CD4-positive, alpha-beta T cell treated with Interleukin-6 at 100 ng/mL for 8 hours (primary cell): ENCODE measurements at places on chromosomes 2 and 18.

DNA sequence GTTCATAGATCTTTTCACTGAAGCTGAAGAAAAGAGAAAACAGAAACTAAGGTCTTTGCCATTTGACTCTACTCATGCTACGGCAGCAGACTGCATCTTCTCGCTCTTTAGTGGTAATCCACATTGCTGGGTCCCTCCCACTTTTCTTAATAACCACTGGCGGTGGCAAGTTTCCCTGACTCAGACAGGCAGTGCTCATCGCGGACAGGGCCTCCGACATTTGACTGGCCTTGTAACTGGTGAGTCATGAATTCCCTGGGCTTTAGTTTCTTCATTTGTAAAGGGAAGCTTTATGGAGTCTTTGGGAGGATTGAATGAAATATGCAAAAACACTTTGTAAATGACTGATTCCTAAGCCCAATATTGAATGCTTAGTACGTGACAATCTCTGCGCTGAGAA is 238.2 kb upstream of the RBBP8 start:
- no peak for DNase-seq

- no peak for DNase-seq
Measured at GRCh38 chr2:62785810-62786597, 80.5 kb downstream of the EHBP1 start.

GRCh38 chr2:41716497-41716896 is 331.3 kb upstream of the PKDCC start:
- no peak for DNase-seq

GRCh38 chr2:200354833-200355751 is 48.6 kb downstream of the SPATS2L start:
- no peak for DNase-seq

GRCh38 chr2:172639823-172640222 is 83.9 kb downstream of the PDK1 start:
- no peak for DNase-seq

DNA sequence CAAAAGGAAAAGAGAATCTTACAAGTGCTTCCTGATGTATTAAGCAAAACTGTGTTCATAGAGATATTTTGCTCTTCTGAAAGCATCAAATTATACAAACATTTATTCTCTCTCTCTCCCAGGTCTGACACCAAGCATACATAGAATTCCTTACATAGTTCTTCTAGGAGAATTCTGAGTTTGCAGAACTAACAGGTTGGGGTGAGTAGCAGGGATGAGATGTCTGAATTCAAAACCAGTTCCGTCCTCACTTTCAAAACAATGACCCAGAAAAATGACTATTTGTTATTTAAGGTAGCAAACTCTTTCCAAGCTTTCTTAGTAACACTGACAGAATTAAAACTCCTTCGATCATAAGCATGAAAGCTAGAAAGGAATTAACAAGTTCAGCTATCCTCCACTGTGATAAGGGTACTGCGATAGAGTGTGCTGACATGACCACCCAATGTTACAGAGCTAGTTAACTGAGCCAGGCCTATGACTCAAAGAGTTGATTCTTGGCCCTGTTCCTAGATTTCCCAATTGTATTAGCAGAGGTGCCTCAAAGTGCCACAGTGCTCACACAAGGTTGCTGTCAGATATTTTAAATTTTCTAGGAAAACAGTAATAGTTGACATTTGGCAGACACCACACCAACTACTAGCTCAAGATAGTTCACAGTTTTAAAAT is 85.8 kb upstream of the SETBP1 start:
- DNase-seq = no peak

DNA sequence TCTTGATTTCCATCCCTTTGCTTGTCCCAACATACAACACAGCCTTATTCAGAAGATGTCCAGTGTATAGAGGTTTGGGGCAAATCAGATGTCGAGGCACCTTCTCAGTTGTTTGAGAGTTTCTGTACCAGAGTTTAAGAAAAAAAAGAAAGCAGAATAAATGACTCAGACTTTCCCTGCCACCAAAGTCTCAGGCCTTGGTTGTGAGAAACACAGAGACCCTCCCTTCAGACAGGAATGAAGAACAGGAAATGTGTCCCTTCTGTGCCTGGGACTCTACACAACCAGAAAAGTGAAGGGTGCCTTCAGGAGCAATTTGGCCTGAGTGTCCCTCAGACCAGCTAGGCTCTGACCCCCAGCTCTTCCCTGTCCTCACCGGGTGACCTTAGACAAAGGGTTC is 37.3 kb upstream of the REL start:
- DNase-seq = no peak

- DNase-seq = no peak
Measured at GRCh38 chr18:76489081-76489480, 6.0 kb downstream of the ZNF516 start.

DNA sequence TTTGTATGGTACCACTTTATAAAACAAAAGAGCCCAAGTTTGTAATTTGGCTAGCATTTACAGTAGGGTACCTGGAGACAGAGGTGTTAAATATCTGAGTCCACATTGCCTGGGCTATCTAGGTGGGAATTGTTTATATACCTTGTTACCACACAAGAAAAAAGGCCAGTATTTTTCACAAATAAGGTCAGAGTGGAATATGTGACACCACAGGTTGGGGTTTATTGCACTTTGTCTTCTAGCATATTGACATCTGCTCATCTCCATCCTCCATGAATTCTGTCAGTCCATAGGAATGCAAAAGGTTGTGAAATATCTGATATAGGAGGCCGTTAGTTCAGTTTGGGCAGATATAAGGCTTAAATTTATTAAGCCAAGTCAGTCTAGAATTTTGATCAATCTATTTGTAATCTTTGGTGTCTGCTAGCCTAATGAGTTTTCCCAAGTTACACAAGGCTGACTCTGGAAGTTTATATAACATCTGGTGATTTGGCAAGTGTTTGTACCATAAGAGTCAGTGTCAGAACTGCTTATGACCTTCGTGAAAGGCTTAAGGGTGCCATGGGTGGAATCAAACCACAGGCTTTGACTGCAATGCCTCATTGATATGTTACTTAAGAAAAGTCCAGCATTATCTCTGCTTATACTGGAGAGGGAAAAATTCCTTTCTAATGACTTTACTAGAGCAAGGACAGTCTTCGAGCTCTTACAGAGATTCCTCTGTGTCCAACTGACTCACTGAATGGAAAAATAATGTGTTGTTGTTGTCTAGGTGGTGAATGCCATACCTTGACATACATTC is 11.3 kb upstream of the DPP4 start:
- DNase-seq = no peak

- DNase-seq = no peak
Measured at GRCh38 chr2:74499267-74499939, at the start of gene LBX2. LBX2 (minus strand) TSS chr2:74499603; CDS start chr2:74499537, 66 bp downstream.

GRCh38 chr18:70197844-70198243 is 7.6 kb downstream of the RTTN start:
- DNase-seq = no peak

DNA sequence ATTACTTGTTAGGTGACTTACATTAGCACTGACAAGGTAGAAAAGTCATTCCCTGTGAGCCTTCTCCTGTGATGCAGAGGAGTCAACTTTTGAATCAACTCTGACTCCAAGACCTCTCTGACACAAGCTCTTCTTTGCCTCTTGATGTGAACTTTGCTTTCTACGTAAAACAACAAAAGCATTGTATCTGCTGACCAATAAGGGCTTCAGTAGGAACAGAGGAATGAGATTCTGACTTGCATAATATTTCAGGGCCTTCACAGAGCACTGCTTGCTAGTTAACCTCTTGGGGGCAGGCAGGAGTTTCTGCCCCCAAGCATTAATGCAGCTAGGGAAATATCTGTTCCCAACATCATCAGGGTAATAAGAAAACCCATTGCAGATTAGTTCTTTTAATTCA is 791.5 kb downstream of the BCL11A start:
- DNase-seq = no peak
